Effector memory CD4-positive, alpha-beta T cell (primary cell): ENCODE measurements at places on chromosomes 16 and 17.

DNA sequence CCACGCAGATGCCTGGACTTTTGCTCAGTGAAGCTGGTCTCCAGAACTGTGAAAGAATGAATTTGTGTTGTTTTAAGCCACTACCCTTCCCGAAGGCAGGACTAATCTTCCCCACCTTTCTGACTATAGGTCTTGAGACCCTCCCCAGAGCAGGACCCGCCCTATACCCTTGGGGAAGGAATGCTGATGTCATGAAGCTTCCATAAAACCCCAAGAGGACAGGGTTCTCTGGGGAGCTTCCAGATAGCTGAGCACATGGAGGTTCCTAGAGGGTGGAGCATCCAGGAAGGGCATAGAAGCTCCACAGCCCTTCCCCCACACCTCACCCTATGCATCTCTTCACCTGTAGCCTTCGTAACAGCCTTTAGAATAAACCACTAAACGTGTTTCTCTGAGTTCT, 287.8 kb downstream of the SOX9 start:
- DNase-seq, result no peak

DNA sequence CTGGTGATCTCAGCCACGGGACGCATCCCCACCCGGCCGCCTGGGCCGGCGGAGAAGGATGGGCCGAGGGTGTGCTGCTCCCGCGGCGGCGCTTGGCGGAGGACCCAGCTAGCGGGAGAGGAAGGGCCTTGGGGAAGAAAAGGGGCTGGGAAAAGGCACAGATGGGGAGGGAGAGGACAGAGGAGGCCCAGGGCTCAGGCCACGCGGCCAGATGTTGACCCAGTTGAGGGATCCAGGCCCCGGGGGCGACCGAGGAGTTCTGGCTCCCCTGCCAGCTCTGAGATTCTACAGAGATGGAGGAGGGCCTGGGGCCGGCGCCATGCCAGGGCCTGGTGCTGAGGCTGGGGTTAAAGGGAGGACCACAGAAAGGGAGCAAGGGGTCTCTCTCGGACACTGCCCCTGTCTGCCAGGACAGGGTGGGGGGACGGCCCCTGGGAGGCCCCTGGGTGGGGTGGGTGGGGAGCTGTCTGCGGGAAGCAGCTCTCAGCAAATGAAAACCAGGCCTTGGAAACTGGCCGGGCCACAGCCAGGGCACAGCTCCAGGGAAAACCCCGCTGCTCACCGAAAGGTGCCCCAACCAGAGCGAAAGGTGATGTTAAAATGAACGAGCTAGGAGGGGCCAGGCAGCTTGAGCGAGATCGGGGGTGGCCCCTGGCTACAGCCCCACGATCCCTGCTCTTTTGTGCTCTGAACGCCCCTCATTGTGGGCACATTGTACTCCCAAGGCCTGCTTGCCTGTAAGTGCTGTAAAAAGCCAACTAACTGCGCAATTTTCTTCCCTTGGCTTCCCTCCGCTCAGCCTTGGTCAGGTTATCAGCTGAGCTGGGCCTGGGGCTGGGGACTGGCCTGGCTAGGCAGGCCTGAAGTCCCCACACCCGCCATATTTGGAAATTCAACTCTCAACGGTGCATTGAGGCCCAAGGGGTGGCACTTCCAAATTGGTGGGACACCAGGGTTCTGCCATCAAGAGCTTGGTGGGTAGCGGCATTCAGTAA, 191.4 kb downstream of the ZNF423 start:
- DNase-seq, result no peak

GRCh38 chr17:206941-207560, 25.6 kb upstream of the DOC2B start:
- no peak for DNase-seq

- no peak for DNase-seq
Observed at GRCh38 chr17:46865100-46865499, 13.7 kb downstream of the WNT9B start.

DNA sequence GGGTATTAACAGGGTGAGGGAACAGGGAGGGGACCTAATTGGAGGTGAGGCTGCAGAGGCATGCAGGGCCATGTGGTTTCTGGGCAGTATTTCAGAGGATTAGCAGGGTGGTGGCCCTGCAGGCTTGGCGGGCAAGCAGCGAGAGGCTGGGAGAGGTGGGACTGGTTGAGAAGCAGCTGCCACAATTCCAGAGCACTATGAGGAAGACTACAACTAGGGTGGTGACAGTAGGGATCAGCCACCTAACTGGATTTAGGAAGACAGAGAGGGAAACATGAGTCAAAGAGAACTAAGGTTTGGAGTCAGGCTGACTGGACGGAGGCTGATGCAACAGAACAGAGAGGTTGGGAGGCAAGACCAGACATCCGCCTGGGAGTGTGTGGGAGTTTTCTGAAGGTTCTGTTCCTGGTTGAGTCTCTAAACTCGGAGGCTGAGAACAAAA, 12.3 kb downstream of the ALOXE3 start:
- no peak for DNase-seq

DNA sequence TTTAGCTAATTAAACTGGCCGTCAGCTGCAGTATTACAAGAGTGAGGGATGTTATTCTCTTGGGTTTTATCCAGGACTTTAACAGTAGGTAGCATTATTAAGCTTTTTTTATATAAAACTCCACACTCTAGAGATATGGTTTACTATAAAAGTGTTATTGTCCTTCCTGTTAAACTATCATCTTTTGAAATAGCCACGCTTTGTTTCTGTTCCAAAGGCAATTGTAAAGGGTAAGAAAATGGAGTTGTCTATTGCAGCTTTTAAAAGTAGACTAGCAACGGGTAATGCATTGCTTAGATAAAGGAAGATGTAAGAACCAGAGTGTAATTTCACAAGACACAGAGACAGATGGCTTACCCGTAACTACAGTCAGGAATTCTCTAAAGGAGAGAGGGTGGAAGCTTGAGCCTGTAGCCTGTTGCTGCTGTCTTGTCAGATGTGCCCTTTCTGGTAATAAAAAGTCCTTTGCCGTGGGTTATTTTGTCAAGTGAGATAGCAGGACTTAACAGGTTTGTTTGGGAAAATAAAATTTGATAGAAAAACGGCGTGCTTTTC, 56.4 kb downstream of the WWOX start:
- no peak for DNase-seq

- no peak for DNase-seq
Observed at GRCh38 chr16:4747906-4748681, 13.8 kb downstream of the DNAAF8 start.
